ENCODE measurements at places on chromosomes 16 and 17. TPM values are rescaled to one million over a fixed set of nuclear protein-coding genes. Genes with fewer than 3 reads are reported as not detected.

The SLFN14 gene
- polyA plus RNA-seq, result 0.08 TPM

The SDK2 gene
- 9.3 TPM for polyA plus RNA-seq

The SLC5A11 gene
- polyA plus RNA-seq, result 5.6 TPM

The SP6 gene
- polyA plus RNA-seq, result 2.7 TPM

The CD300H gene
- not detected for polyA plus RNA-seq

The ITGA2B gene
- 4.4 TPM for polyA plus RNA-seq

The RNF112 gene
- polyA plus RNA-seq, result 1.3 TPM

The RAPGEFL1 gene
- polyA plus RNA-seq, result 13.2 TPM

The COPS3 gene
- 90.5 TPM for polyA plus RNA-seq

The CCL3 gene
- polyA plus RNA-seq, result 3.9 TPM

The GPR179 gene
- 0.28 TPM for polyA plus RNA-seq

GRCh38 chr16:81885976-81886586 is 107.0 kb downstream of the PLCG2 start:
- no peak for DNase-seq

DNA sequence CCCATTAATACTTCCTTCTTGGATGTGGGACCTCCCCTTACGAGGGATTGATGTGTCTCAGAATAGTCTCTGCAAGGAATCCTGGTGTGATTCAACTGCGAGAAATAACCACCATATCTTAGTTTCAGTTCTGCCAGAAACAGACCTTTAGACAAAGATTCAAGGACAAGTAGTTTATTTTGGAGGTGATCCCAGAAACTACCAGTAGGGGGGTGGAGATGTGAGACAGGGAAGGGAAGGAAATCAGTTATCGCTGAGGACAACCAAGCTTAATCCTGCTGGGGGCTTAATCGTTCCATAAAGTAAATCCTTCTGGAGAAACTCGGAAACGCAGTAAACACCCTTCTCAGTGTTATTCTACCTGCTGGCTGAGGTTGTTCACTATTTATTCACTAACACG is 5.0 kb upstream of the SDR42E1 start:
- peak; percentile 15 for DNase-seq

- DNase-seq, result no peak
These were observed 5.5 kb upstream of the PIEZO1 start for GRCh38 chr16:88790312-88791211.

- no peak for DNase-seq
These were observed 759 bp downstream of the UBE2O start for GRCh38 chr17:76452127-76452659.

DNA sequence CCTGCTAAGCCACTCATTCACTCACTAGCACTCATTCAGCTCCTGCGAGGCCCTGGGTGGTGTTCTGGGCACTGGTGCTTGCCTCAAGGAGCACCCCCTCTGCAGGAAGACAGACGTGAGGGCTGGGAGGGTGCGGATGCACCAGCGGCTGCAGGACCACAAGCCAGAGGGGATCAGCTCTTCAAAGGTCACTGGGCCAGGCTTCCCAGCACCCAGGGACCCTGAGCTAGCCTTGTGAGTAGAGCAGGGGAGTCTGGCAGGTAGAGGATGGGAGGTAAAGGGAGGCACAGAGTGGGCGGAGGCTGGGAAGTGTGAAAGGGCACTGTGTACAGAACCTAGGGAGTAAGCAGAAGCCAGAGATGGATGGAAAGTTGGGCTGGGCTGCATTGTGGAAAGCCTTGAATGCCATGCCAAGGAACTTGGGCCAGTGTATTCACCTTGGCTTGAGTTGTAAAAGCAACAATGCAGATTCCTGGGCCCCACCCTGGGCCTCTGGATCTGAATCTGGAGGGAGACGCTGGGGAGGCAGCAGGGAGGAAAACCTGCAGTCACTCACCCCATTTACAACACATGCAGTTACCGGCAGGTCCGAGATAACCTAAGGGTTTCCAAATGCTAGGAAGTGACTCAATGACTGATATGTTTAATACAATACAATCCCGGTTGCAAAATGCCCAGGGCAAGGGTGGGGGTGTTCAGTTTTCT is 1.7 kb downstream of the IL4R start:
- DNase-seq, result no peak

DNA sequence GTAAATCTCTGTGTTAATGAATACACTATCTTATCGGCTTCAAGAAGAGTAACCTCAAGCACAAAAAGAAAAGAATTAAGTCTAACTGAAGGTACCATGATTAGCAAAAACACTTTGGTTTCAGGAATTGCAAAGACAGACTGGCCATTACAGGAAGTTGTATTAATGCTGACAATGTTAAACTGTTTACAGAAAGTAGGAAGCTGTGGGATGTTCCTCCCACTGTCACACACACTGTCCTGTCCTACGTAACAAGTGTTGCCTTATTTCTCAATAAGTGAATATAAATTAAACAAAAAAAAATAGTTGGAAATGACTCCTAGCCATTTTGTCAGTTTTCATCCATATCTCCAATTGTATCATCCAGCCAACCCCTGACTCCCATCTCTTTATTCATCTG is 8.6 kb downstream of the GNA13 start:
- DNase-seq, result no peak

DNA sequence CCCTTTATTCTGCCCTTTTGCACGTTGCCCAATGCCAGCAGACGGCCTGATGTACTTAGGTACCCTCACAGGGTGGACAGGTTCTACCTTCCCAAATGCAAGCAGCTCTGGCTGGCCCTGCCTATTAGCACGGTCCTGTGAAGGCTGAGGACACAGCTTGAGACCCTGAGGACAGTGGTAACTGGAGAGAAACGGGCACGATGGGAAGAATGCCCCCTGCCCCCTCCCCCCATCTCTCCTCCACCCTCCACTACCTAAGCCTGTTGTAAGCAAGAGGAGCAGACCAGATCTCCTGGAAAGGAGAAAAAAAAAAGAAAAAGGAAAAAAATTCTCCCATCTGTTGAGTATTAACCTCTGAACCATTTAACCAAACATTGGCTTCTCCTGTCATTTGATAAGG is 34.1 kb downstream of the MEOX1 start:
- no peak for DNase-seq

DNA sequence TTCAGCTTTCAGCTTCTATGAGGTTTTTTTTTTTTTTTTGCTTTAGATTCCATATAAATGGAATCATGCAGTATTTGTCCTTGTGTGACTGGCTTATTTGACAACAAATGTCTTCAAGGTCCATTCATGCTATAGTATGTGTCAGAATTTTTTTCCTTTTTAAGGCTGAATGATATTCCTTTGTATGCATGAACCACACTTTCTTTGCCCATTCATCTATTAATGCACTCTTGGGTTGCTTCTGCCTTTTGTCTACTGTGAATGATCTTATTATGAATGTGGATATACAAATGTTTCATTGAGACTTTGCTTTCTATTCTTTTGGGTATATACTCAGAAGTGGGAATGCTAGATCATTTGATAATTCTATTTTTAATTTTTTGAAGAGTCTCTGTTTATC is 27.0 kb upstream of the LRRC75A start:
- no peak for DNase-seq

DNA sequence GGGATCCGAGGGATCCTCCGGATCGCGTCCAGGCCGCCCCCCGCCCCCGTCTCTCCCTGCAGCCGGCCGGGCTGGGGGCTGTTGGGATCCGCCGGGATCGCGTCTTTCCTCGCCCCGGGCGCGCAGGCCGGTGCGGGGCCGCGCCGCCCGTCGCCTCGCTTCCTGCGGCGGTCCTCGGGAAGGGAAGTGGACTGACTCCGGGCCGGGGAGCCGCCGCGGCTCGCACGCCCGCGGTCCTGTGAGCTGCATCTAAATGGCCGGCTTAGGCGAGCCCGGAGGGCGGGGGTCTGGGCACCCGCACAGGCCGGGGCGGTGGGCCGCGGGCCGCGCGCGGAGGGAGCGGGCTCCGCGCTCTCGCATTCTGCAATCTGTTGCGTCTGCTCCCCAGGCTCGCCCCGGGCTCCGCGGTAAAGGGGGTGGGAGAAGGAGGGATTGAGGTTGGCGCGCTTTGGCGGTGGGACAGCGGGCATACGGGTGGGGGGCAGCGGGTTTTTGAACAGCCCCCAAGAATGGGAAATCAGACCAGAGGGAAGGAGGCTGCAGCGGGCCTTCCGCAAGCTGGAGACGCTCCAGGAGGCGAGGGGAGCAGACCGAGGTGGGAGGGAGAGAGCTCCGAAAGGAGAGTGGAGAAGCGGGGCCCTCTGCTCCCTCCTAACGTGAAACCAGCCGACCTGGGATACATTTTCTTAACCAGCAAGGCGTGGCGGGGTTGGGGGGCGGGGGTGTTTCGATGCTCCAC is 2.2 kb downstream of the TMEM132E start:
- no peak for DNase-seq

DNA sequence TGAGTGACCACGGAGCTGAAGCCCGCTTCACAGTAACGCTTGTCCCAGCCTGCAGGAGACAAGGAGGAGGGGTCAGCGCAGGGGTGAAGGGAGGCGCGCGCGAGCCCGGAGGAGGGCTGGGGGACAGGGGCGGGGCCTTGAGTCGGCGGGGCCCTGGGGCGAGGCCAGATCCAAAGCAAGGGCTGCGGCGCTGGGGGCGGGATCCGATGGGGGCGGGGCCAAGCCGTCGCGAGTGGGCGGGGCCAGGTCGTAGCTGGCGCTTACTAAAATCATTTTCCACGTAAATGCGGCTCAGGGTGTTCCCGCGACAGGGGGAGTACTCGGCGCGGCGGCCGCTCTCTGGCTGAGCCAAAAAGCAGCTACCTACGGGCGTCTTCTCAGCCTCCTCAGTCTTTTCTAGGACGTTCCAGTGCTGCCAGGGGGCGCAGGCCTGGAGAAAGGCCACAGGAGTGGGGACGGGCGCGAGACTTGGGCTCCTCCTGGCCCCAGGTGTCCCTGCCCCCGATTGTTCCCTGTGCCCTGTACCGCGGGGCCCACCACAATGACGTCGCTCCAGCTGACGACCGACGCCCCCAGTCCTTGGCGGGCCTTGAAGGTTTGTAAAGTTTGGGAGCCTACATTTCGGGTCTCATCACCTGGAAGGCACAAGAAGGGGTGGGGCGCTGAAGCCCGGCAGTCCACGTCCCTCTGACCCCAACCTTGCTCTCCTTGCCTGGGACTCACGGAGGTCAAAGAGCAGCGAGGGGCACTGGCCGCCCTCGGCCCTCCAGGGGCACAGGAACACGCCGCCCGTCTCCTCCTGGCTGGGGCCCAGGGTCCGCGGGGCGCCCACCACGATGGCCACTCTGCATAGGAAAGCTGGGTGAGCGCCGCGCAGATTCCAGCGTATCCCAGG is 3.9 kb downstream of the ITGA2B start:
- DNase-seq, result no peak

GRCh38 chr17:41527063-41528023 is 765 bp downstream of the KRT19 start:
- DNase-seq, result no peak

DNA sequence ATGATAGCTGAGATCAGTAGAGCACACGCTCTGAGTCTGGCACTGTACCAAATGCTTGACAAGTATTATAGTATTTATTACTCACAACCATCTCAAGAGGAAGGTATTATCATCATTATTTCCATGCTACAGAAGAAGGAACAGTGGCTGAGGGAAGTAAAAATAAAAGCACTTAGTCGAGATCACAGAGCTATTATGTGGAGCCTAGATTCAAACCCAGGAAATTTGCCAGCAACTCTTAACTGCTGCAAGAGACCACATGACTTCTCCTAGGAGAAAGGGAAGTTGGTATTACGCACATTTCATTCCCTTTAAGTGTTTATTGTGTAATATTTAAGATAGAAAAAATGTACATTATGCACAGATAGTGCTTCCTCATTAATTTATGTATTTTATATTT is 1.0 kb upstream of the RHOT1 start:
- peak; percentile 44 for DNase-seq

Measured in left kidney (tissue), 8 donors.